Activated T-helper 9 cell treated with anti-CD3 and anti-CD28 coated beads, Interleukin-2, amount 50 U/mL, for 16 hours (primary cell): ENCODE measurements at places on chromosomes 12 and 14.

- DNase-seq: no peak
These were observed 11.6 kb downstream of the CAPZA3 start for GRCh38 chr12:18749386-18749957.

- DNase-seq: no peak
These were observed 215.4 kb upstream of the NAV3 start for GRCh38 chr12:77615332-77615731.

DNA sequence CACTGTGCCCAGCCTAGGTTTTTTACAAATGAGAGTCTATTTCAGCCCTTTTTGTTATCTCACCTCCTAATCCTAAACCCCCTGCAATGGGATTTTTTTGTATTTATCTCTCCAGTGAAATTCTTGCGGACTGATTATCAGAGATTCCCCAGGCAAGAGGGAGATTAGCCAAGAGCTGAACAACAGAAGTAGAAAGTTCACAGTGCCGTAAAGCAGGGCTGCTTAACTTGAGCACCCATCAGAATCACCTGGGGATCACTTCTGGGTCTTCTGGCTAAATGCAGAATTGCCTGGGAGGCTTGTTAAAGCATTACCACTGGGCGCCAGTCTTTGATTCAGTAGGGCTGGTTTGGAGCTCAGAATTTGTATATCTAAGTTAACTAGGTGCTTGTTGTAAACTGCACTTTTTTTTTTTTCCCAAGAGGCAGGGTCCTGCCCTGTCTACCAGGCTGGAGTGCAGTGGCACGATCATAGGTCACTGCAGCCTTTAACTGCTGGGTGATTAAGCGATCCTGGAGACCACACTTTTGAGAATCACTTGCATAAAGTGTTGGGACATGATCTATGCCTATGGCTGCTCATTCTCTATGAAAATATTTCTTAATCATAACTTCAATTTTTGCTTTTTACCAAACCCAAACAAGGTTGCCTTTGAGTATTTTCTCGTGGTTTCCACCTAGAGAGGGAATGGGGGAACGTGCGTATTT is 1.1 kb upstream of the DPPA3 start:
- no peak for DNase-seq

GRCh38 chr12:93379326-93379980 is 1.7 kb downstream of the NUDT4 start:
- DNase-seq: no peak

- DNase-seq: no peak
These were observed 939.0 kb upstream of the ATXN7L3B start for GRCh38 chr12:73598626-73599025.

DNA sequence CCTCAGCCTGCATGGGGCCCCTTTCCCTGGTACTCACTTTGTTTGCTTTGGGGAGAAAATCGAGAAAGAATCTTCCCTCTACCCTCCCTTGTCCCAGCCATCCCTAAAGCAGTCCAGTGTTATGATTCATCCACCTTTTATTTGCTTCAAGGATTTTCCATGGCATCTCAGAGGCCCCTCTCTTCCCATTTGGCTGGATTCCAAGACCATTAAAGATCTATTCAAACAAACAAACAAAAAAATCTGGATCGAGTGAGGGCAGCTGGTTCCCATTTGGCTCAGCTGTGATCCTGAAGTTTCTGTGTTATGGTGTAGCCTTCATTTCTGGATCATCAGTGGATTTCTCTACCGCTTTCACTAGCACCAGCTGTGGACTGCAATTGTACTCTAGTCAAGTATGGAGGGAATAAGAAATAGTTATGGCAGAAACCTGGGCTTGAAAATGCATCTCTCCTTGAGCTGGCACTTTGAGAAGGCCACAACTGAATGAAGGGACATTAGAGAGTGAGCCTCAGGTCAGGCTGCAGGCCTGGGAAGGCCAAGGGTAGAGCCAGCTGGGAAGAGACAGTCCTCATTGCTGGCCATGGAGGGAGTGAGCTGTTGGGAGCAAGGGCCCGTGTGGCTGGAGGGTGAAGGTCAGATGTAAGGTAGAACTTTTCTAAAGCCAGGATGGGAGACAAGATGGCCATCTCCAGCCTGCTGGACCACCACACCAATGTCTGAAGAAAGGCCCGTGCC is 13.7 kb downstream of the KRT71 start:
- DNase-seq: no peak

GRCh38 chr14:76962303-76962660 is 66.2 kb downstream of the IRF2BPL start:
- DNase-seq: no peak

DNA sequence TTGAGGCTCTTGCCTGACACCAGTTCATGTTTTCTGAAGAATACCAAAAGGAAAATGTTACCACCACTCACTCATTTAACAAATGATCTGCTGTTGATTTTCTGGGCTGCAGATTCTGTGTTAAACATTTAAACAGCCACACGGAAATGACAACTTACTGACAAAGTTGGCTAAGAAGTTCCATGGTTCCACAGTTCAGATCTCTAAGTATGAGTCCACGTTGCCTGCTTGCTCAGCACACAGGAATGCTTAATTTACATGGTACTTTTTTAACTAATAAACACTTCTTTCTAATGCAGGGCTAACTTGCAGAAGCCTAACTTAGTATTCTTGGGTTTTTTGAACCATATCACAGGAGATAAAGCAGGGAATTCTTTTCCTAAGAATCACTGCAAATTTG is 34.7 kb downstream of the PTGER2 start:
- no peak for DNase-seq

- no peak for DNase-seq
These were observed 38.9 kb upstream of the FUT8 start for GRCh38 chr14:65373671-65374039.
